Stimulated activated CD8-positive, alpha-beta memory T cell treated with anti-CD3 and anti-CD28 coated beads, Interleukin-4, amount 100 ng/mL, for 4 hours (primary cell): ENCODE measurements at places on chromosomes 1 and 21.

GRCh38 chr1:39422614-39423013 lies 68.8 kb upstream of the BMP8A start:
- no peak for DNase-seq

DNA sequence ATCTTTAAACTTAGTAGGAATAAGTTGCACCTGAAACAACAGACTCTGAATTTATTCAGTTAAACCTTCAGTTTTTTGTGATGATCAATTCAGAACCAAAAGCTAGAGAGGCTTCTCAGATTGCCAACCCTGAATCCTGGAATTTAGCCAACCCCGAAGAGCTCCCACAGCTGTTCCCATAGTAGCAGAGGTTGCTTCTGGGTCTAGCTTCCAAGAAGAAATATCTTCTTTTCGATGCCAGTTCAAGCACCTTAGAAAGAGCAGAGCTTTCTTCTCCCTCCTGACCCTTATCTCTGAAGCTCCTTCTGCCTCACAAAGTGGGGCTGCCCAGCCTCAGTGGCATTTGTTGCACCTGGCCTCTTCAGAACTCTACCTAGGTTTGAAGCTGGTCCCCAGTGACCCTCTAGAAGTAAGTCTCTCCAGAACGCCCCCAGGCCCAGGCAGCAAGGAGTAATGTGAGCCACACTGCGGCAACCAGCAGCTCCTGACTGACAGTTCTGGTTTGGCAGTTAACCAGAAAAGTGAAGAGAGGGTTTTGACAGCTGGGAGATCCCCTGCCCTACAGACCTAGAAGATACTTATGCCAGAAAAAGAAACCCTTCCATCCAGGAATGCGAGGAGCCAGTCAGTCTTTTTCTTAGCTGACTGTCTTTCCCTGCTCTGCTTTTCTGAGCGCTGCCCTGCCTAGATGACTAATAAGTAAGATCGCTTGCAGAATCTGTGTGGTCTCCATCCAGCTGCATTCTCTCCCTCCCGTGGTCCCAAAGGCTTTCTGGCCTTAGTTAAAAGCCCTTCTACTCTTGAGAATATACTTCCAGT lies 165.9 kb downstream of the ADGRL4 start:
- DNase-seq = no peak

DNA sequence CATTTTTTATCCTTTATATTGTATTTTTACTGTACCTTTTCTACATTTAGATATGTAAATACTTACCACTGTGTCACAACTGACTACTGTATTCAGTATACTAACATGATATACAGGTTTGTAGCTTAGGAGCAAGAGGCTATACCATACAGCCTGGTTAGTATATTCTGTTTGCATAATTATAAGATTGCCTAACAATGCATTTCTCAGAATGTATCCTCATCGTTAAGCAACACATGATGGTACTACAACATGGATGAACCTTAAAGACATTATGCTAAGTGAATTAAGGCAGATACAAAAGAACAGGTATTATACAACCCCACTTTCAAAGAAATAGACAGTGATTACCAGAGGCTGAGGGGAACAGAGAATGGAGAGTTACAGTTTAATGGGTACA lies 62.7 kb downstream of the RUSC1 start:
- DNase-seq = no peak

GRCh38 chr1:150965605-150966004 lies 9.0 kb downstream of the CERS2 start:
- no peak for DNase-seq
